Right lung (tissue), 10 donors: ENCODE measurements at places on chromosomes 12 and 14.

- no peak for DNase-seq
Measured at GRCh38 chr12:52546126-52546525, 6.8 kb downstream of the KRT71 start.

DNA sequence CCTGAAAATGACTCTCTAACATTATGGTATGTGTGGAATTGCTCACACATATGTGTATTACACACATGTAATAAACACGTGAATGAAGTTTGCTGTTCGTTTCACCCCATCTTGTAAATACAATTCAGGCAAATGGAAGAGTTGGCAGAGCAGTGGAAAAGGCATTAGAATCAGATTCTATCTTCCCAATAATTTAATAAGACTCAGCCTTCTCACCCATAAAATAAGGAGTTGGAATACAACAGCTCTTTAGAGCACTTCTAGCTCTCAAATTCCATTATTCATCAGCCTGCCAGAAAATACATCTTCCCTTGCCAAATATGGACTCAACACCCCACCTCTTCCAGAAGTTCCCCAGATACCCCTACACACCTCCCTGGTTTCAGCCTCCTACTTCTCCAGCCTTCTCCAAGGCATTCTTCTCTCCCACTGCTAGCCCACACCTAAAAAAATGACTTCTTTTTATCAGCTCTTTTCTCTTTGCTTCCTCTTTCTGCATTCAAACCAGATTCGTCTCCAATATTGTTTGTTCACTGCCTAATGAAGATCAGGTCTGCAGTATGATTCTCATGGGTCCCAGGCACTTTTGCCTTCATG, 66.2 kb upstream of the DYRK2 start:
- no peak for DNase-seq

GRCh38 chr12:87849074-87849473, 180.1 kb downstream of the C12orf50 start:
- DNase-seq = no peak

- DNase-seq = no peak
Measured at GRCh38 chr14:74510959-74511409, 17.4 kb downstream of the ISCA2 start.

GRCh38 chr12:111482462-111482861, 76.7 kb downstream of the SH2B3 start:
- no peak for DNase-seq
